Activated T-cell treated with anti-CD3 and anti-CD28 coated beads for 1 hour (primary cell): ENCODE measurements at places on chromosomes 12 and 14.

GRCh38 chr14:97824218-97824617 lies 1027.0 kb downstream of the VRK1 start:
- no peak for DNase-seq

DNA sequence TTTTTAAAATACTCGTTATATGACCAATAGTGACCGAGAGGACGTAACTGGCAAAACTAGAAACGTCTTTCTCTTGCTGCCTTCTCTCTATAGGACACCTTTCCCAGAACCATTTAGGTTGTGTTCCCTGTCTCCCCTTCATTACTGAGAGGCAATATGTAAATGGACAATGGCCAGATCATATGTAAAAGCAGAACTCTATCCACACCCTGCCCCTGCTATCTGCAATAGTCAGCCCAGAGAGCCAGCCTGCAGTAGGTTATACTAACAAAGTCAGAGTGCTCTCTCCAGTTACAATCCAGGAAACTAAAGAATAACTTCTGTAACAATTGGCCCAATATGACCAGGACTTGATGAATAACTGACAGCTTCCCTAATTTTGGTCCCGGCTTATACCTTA lies 216.8 kb downstream of the ANO6 start:
- no peak for DNase-seq

DNA sequence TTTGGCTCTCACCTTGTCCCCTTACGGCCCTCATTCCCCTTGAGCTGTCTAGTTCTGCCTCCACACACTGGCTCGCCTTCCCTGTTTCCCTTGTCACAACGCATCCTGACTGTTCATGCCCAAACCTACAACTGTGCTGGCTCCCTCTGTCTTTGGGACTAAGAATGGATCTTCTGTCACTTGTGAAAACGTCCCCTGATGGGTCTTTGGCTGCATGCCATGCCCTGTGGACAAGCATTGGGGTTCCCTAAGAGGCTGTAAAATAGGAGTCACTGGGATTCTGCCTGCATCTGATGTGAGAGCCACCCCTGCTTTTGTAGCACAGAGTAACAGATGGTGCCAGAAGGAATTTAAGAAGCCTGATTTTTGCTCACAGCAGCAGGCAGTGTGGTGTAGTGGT lies 285.3 kb upstream of the CRY1 start:
- no peak for DNase-seq

- no peak for DNase-seq
Observed at GRCh38 chr12:99809909-99810308, 162.4 kb downstream of the GARIN6 start.

DNA sequence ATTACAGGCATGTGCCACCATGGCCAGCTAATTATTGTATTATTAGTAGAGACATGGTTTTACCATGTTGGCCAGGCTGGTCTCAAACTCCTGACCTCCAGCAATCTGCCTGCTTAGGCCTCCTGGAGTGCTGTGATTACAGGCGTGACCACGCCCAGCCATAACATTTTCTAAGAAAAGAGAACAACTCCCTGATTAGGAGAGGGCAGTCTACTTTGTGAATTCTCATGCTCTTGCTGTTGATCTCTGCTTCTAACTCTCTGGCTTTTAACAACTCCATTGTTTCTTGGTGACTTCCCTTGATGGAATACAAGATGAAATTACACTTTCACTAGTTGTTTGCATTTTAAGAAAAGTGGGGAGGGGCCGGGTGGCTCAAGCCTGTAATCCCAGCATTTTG lies 33.6 kb downstream of the SSH1 start:
- no peak for DNase-seq

GRCh38 chr14:39827901-39828655 lies 395.8 kb upstream of the FBXO33 start:
- DNase-seq: no peak

- no peak for DNase-seq
Observed at GRCh38 chr12:46916796-46917419, 91.1 kb upstream of the SLC38A4 start.

DNA sequence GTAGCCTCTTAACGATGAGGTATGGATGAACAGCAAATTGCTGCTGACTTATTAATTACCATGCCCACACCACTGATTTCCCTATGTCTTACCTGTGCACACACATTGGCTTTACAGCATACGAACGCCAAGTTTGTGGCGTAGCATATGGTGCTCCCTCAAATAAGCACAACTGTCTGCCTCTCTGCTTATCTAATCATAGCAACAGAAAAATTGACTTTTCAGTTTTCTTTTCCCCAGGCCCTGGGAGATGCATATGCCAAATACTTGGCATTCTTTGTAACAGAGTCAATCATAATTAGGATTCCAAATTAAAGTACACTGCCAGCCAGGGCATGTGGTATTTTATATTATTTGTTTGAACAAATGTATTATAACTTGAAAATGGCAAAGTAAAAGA lies 625.5 kb downstream of the DIO2 start:
- no peak for DNase-seq

GRCh38 chr14:72573725-72574417 lies 320.0 kb downstream of the DPF3 start:
- DNase-seq: no peak

DNA sequence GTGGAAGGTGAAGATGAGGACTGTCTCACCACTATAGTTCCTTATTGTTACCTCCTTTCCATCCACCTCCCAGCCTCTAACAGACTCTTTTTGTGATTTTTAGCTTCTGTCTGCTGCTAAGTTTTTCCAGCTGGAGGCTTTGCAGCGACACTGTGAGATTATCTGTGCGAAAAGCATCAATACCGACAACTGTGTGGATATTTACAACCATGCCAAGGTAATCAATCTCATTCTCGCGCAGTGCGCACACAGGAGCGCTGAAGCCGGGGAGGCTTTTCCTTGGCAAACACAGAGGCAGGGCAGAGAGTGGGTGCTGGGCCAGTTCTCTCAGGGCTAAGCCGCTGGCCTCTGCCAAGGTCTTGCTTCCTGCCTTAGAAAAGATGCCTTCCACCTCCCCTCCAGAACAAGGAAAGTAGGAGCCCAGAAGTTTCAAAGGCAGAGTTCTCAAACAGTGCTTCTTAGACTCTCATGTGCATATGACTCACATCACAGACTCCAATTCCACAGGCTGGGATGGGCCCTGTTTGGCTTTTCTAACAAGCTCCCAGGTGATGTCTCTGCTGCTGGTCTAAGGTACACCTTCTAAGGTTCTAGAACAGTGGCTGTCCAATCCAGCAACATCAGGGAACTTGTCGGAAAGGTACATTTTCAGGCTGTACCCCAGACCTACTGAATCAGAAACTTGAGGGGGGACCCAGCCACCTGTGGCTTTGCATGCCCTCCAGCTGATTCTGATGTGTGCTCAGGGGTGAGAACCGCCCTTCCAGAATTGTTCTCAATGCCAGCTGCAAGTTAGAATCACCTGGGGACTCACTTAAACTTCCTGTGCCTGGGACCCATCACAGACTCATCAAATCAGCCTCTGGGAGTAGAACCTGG lies 33.8 kb upstream of the PWP1 start:
- no peak for DNase-seq

- DNase-seq: no peak
Observed at GRCh38 chr12:43290836-43291235, 261.2 kb downstream of the ADAMTS20 start.

DNA sequence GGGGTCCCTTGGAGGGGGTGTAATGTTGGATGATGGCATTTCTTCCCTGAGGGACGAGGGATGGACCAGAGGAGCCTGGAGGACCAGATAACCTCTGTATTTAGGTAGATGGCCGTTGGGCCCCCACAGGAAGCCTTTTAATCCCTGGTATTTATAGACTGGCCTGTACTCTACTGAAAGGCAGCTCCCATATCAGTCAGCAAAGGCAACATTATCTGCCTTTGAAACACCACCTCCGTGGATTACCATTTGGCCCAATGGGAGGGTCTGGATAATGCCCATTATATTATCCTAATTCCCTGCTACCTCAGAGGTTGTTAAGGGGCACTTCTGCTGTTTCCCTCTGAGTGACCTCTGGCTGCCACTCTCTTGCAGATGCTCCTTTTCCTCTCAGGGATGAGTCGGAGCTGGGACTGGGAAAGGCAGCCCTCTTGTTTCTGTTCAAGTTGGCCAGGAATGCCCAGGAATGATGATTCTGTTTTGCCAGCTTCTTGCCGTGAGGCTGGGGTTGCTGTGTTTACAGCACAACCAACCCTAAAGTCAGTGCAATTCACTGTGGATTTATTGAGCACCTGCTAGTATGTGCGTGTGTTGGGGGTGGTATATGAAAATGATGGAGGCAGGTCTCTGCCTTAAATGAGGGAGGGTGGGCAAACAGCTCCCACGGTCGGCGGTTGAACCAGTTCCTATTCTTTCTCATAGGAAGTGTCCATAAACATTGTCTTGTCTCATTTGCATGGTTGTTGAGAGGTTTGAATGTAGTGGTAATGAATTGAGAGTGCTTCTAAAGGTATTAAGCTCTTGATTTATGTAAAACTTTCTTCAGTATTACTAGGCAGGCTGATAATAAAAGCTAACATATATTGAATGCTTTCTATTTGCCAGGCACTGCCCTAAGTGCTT lies 18.1 kb downstream of the SUSD6 start:
- DNase-seq: no peak

DNA sequence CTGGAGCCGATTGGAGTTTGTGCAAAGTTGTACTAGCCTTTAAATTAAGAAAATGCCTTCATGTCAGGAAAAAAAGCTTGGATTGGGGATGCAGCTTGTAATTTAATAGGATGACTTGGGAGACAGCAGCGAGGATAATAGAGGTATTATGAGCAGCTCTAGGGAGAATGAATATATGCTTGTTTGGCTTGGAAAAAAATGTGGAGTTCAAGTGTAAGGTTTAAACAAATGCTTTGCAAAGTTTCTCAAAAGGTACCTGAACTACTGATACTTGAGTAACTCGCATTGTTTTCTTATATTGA lies 65.3 kb upstream of the RASSF3 start:
- DNase-seq: no peak

DNA sequence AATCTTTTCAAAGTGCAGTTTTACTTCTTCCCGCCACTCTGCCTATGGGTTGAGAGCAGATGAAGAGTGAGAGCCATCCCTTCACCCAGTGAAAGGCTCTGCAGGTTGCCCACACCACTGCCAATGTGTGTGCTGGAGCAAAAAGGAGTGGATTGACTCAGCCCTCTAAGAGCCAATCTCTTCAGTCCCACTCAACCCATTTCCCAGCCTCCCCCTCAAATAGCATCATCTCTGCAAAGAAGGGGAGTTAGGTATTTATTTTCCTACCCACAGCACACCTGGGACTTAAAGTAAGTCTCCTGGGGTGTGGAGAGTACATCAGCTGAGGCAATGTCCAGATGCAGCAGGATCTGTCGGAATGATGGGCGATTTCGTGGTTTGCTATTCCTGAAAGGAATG lies 15.3 kb downstream of the MAP3K12 start:
- DNase-seq: no peak

DNA sequence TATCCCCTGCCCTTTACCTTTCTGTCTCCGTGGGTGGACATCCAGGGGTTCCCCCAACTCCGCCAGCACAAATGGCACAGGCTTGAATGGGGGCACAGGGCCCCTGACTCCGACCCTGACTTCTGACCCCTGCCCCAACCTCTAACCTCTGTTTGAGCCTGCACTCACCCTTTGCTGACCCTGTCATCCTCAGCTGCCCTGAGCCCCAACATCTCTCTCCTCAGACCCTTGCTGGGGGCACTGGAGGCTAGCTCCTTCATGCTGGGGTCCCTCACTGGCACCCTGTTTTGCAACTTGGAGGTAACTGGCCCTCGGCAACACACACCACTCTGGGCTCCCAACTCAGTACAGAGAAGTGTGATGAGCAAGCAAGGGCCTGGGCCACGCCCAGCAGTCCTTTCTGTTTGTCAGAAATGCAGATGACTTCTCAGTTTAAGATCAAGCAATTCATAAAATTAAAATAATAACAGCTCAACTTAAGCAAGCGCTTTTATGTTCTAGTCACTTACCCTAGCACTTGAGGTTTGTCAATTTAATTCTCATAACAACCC lies 2.1 kb downstream of the IFI27 start:
- DNase-seq: no peak

GRCh38 chr12:25082628-25083027 lies 112.3 kb downstream of the DNAI7 start:
- no peak for DNase-seq

DNA sequence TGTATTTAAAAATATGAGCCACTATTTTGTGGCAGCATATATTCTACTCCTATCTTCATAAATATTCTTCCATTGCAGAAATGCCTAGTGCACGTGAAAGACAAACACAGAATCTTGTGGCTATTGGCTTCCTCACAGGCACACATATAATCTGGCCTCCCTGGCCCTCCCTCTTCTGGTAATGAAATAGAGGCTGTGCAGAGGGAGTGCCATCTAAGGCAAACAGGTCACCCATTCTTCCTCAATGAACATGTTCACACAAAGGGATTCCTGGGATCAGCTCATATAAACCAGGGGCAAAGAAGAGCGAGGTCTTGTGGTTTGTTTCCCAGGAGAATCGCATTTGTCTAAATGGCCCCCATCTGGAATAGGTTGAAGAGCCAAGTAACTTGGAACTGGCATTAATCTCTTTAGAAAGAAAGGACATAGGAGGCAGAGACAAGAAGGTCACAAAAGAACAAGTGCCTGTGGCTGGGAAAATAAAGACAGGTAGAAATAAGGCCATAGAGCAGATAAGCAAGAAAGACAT lies 171.6 kb upstream of the PTPRQ start:
- no peak for DNase-seq

DNA sequence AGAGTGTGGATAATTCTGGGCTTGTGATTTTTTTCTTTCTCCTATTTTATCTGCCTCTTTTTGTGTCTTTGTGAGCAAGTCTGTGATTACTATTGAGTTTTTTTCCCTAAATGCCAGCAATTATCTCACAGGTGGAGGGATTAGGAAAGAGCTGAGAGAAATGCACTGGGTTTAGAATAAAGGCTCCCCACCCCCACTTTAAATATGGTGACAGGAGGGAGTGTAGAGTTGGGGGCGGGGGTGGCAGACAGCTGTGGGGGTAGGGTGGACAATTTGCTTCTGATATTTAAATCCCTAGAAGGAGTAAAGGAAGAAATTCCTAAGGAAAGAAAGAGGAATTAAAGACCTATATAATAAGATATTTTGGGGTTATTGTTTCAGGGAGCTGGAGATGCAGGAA lies 145.9 kb downstream of the NRXN3 start:
- DNase-seq: no peak

- DNase-seq: peak; percentile 80
Observed at GRCh38 chr14:50532502-50533240, at the start of gene MAP4K5. MAP4K5 (minus strand) TSS chr14:50532569; CDS start chr14:50532049, 520 bp downstream.

DNA sequence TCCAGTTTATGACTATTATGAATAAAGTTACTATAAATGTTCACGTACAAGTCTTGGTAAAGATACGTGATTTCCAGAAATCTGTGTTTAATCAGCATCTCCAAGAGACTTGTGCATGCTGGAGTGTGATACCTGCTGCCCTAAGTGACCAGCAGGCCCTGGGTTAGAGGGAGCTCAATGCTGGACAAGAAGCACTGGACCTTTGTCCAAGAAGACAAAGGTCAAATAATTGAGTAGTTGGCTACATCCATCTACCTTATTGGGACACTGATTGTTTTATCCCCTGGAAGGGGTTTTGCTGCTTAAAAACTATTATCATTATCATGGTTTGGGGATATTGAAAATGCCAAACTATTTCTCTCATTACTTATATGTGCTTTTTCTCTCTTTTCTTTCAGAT lies 37.0 kb upstream of the CHST11 start:
- DNase-seq: no peak

- DNase-seq: no peak
Observed at GRCh38 chr12:100827901-100828520, 33.4 kb downstream of the ANO4 start.
